Keratinocyte (primary cell): ENCODE measurements at places on chromosomes 11 and 22.

DNA sequence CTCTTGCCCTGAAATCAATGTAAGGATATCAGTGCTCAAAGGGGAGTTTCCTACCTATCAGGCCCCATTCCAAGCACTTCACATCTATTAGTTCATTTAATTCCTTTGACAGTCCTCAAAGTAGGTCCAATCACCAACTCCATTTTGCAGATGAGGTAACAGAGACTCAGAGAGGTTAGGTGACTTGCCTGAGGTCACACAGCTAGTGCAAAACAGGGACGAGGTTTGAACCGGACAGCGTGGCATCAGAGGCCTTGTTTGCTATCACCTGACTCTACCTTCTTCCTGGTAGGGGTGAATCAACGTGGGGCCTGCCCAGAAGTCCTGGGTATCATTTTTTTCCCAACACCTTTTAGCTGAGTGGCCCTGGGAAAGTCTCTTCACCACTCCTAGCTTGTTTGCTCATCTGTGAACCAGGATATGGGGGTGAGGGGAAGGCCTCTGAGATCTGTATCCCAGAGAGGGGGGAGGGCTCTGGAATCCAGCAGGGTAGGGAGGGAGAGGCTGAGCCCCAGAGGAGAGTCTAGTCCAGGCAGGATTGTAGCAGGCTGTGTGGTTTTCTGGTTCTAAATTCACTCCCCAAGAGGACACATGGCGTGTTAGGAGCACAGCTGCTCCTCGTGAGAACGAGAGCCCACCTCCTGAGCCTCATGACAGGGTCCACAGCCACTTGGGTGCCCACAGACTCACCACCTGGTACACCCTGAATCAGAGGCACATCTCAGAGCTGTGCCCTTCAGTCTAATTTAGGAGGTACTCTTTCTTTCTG lies 174.7 kb downstream of the MN1 start:
- H3K27ac ChIP-seq, result no peak overlapping the region
- H3K36me3 ChIP-seq, result no peaks in the 10 kb centered on the region
- no peak for DNase-seq
- H3K27me3 ChIP-seq, result no peaks in the 10 kb centered on the region

GRCh38 chr11:65314501-65315203 lies at the start of gene CDC42EP2:
TSS of gene CDC42EP2 (plus strand) at chr11:65314866. CDS start at chr11:65320899, 6,033 bp downstream.
- DNase-seq, result no peak
- no peaks in the 10 kb centered on the region for H3K36me3 ChIP-seq
- no peaks in the 10 kb centered on the region for H3K27me3 ChIP-seq

DNA sequence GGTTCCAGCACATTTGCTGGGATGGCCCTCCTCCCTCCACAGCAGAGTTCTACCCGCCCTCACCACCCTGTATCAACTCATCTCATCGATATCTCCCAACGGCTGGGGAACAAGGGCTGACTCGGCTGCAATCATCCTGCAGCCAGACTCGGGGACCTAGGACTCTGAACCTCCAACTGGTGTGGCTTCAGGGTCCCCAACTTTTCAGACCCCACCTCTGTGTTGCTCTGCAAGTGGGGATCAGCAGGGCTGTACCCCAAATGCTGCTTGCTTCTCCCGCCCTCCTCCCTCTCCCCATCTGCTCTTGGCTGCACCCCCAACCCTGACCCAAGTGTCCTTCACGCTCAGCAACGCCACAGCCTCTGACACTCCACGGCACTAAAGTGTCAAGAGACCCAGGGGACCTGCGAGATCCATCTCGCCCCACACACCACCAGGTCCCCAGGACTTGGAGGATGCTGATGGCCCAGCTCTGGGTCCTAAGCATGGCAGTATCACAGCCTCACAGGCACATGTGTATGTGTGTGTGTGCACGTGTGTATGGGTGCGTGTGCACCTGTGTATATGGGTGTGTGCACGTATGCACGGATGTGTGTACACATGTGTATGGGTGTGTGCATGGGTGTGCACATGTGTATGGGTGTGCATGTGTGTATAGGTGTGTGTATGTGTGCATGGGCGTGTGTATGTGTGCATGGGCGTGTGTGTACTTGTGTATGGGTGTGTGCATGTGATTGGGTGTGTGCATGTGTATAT lies 26.4 kb downstream of the KCNQ1 start:
- no peak overlapping the region for H3K27ac ChIP-seq
- no peak for DNase-seq
- no peaks in the 10 kb centered on the region for H3K4me1 ChIP-seq
- no peaks in the 10 kb centered on the region for H3K36me3 ChIP-seq
- H3K4me3 ChIP-seq, result no peak overlapping the region
- no peaks in the 10 kb centered on the region for H3K27me3 ChIP-seq

DNA sequence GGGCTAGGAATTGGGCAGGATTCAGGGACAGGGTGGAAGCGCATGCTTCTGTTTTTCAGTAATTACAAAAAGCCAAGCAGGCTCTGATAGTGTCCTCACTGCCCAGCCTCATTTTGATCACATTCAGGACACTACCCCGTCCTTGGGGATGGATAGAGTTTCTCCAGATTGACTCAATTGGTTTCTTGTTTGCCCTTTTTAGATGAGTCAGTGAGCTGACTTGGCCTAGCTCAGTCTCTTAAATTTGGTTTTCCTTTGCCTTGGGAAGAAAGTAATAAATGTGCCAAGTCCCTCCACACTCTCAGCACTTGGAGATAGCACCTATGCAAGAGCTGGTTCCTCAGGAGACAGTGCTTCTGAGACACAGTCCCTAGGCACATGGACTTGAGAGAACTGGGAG lies 25.5 kb downstream of the DKK3 start:
- H3K36me3 ChIP-seq, result peaks cover 7% of the 10 kb centered on the region
- no peak overlapping the region for H3K27ac ChIP-seq
- DNase-seq, result no peak
- H3K4me3 ChIP-seq, result no peak overlapping the region
- peaks cover 68% of the 10 kb centered on the region for H3K4me1 ChIP-seq

GRCh38 chr11:19869466-19869865 lies 156.8 kb downstream of the NAV2 start:
- H3K27me3 ChIP-seq, result no peaks in the 10 kb centered on the region
- no peak overlapping the region for H3K27ac ChIP-seq
- H3K4me3 ChIP-seq, result no peak overlapping the region
